Mesenchymal stem cell (in vitro differentiated cells and primary cell): ENCODE measurements at places on chromosomes 5 and 9.
A peak's percentile ranks its signal among the peaks of the same experiment; 100 is the strongest.

GRCh38 chr5:156367597-156367996, 40.6 kb downstream of the SGCD start:
- peak; percentile 90 for DNase-seq

- no peak for DNase-seq
These were observed 105.6 kb upstream of the ANKH start for GRCh38 chr5:14977058-14977685.

DNA sequence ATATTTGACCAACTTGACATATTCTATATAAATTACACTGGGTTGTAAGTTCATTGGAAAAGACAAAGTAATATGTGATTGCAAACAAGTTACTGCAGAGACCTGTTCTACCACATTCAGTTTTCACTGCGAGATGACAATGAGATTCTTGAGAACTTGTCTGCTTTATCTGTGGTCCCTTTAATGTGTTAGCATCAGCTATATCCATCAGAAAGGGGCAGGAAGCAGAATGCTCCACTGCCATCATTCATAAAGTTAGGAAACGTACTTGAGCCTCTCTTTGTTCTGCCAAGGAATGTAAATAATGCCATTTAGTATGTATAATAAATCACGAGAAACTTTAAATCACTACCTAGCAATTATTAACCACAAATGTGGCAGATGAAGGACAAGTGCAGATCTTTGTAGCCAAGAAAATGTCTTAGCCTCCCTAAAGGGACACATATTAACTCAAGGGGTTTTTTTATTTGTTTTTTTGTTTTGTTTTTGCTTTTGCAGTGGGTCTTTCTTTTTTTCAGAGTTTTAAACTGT, 59.4 kb downstream of the GIN1 start:
- no peak for DNase-seq

DNA sequence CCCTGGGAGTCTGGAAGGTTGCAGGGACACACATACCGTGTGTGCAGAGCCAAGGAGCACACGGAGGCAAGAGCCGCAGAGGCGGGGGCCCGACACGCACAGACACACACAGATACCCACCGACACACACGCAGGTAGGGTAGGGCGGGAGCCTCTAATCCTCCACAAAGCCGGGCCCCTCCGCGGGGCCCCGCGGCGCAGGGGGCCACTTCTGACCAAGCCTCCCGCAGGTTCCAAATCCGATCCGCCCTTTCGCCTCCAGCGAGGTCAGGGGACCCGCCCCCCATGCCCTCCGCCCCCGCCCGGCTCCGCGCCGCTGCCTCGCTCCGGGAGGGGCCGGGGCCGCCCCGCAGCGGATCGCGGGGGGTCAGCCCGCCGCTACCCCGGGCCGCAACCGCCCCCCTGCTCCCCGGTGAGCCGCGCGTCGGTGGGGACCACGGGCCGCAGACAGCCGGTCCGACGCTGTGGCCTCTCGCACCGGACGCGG, 1.4 kb upstream of the LMX1B start:
- no peak for DNase-seq

DNA sequence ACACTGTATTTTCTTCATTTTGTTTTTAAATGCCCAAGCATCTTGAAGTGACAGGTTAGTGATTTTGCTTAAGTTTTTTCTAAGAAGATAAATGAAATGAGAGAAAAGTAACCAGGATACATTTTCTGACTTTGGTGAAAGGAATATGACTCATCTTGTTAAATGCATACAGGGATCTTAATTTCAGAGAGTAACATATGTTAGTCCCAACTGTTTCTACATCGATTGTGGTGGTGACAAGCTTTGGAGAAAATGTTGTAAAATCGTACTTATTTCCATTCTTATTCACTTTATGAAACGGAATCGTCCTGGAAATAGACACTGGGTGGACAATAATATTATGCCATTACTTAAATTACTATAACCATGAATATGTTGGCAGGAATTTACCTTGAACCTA, 107.5 kb downstream of the KCNN2 start:
- DNase-seq = no peak

GRCh38 chr5:146873186-146873917, 5.2 kb downstream of the PPP2R2B start:
- no peak for DNase-seq

- DNase-seq = no peak
These were observed 201.7 kb downstream of the MEF2C start for GRCh38 chr5:88681211-88681803.

GRCh38 chr9:98158071-98158831, 34.2 kb downstream of the CORO2A start:
- no peak for DNase-seq
